ENCODE measurements at places on chromosomes 12 and 14.

DNA sequence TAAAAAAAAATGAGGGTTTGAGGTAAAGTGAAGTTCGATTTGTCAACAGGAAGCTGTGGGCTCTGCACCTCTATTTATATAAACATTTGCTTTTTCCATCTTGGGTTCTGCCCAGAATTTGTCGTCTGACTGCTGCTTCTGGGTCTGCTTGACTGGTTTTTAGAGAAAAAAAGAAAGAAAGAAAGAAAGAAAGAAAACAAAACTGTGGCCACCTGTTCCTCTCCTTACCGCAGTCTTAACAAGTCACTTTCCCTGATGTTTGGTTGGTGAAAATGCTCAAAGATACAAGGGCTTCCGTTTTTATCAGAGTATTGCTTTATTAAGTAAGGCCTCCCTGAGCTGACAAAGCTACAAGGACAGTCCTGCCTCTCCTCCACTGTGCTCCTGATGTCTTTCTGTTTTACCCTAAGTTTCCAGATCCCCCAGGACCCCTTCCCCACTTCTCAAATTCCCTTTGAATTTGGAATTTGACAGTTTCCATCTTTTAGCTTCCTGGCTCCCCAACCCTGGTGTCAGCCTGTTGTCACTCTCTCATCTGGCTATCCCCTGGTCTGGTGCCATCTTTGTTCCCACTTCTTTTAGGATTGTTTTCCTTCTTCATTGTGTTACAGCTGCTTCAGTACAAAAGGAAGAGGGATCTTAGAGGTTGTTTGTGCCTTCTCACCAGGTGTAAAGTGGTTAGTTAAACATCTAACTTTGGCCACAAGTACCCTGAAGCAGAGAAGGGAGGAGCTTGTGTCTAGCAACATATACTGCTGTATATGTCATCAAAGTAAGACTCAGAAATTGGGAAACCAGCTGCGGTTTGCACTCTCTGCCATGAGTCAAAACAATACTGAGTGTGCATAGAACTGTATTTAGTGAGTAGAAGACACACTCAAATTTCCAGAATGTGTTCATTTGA, 18.0 kb downstream of the MFAP5 start:
- DNase-seq = no peak

DNA sequence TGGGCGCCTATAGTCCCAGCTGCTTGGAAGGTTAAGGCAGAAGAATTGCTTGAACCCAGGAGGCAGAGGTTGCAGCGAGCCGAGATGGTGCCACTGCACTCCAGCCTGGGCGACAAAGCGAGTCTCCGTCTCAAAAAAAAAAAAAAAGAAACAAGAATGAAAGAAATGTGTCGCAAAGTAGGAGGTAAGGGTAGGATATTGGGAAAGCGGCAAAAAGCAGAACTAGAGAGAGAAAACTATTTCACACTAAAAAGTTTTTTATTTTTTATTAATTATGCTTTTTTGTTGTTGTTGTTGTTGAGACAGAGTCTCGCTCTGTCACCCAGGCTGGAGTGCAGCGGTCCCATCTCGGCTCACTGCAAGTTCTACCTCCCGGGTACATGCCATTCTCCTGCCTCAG, 17.7 kb downstream of the SBNO1 start:
- DNase-seq = no peak

DNA sequence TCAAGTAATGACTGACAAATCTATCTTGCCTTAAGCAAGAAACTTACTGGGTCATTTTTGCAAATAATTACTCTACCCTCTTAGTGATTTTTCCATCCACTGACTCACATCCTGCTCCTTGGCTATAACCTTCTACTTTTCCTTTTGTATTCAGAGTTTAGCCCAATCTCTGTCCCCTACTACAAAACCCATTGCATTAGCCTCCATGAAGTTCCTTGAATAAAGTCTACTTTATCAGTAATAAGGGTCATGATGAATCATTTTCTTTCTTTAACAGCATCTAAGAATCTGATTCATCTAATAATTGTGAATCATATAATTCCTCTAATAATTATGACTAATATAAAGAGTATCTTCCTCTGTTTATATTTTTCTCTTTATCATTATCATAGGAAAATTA, 132.6 kb downstream of the NTS start:
- no peak for DNase-seq

- no peak for DNase-seq
Observed at GRCh38 chr12:52323416-52324152, 2.4 kb upstream of the KRT83 start.

DNA sequence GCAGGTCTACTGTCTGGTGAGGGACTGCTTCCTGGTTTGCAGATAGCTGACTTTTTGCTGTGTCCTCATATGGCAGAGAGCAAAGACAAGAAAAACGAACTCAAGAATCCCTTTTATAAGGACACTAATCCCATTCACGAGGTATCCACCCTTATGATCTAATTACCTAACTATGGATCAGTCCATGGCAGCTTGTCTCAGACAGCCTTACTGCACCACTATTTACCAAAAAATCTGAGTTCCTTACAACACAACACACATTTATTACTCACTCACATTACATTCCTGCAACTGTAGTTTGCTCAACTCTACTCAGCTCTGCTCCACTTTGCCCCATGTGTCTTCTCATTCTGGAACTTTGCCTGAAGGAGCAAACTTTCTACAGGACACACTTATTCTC, 10.1 kb upstream of the SLC6A15 start:
- DNase-seq = no peak

DNA sequence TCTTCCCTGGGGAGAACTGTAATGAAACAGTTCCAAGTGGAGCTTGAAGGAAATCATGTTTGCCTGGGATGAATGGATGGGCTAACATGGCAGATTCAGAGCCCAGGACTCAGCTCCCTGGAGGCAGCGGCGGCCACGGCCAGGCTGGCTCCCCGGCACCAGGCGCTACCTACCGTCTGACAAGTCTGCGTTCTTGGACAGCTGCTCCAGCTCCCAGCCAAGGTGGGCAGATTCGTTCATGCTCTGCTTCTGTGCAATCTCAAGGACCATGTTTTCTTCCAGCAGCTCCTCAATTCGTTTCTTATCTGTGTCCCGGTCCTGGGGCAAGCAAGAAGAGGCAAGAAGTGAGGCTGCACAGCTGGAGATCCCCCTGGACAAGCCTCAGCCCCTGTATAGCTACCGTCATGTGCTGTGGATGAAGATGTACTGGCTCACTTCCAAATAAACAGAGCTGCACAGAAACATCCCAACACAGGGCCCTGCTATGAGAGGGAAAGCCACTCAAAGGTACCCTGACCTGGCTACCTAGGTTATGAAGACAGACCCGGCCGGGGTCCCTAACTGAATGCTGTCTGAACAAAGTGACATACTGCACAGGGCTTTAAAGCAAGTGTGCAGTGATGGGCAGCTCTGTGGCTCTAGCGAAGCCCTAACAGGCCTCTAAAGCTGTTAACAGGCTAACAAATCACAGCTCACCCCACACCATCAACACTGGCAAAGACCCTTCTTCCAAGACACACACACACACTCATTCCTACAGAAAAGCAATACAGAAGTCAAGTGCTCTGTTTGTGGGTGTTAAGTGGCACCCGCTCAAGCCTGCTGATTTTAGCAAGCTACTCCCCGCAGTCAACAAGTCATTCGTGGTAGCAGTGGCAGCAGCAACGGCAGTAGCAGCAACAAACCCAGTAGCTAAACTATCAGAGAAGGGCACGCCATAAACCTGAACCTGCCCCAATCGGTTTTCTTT, 80.4 kb upstream of the GPR68 start:
- DNase-seq = peak; percentile 55

DNA sequence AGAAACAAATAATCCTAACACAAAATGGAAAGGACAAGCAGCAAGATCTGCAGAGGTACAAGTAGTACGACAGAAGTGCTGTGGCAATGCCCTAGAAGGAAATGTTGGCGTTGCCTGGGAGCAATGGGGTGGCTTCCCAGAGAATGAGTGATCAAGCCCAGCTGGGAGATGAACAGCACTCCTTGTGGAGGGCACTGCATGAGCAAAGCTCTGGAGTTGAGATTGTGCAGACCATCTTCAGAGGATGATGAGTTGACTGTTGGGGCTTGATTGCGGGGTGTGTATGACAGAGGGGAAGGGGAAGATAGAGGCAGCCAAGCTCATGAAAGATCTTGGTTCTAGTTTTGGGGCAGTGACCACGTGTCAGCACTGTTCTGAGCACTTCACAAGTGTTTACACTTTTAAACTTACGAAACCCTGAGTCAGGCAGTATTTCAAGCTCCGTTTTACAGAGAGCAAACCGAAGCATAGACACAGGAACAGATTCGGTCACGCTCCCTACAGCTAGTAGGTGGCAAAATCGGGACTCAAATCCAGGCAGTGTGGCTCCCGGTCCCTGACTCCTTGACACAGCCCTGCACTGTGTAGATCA, 127.2 kb upstream of the LHX5 start:
- no peak for DNase-seq

DNA sequence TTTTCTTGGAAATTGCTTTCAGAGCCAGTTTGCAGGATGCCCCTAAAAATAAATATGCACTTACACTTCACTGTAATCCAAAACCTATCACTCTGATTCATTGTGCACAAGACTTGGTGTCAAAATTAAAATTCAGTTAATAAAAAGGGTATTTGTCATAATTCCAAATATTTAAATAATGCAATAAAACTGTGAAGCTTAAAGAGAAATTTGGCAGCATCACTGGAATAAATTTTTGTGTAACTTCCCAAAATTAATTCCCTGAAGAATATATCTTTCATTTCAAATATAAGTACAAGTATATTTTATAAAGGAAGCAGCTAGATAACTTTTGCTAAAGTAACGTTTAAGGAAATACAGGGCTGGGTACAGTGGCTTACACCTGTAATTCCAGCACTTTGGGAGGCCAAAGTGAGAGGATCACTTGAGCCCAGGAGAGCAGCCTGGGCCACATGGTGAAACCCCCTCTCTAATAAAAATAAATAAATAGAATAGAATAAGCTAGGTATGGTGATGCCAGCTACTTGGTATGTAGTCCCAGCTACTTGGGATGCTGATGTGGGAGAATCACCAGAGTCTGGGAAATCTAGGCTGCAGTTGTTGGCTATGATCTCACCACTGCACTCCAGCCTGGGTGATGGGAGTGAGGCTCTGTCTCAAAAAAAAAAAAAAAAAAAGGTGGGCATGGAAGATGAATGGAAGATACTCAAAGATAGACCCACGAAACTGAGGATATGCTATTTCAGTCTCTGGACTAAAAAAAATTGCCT, 233.8 kb downstream of the FBXL14 start:
- DNase-seq = no peak

DNA sequence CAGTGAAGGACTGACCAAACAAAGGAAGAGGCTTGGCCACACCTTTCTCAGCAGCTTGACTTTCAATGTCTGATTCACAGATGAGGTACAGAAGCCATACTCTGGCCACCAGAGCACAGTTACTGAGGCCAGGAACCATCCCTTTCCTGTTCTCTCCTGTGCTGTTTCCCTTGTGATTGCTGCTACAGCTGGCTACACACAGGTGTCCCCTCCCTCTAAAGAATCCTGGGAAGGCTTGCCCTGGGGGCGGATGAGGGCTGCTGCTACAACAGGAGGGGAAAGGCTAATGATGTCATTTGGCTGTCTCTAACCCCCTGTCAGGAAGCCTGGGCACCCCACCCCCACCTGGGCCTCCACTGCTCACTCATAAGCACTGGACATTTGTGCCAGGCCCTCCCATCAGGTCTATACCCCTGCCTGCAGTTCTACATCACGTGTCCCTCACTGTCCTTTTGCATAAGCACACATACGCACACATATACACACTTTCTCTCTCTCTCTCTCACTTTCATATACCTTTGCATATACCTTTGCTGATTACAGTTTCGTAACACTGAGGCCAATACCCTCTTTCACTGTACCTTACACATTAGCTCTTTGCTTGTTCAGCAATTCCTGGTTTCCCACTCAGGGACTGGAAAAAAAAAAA, 41.4 kb downstream of the PRPF40B start:
- DNase-seq = no peak

DNA sequence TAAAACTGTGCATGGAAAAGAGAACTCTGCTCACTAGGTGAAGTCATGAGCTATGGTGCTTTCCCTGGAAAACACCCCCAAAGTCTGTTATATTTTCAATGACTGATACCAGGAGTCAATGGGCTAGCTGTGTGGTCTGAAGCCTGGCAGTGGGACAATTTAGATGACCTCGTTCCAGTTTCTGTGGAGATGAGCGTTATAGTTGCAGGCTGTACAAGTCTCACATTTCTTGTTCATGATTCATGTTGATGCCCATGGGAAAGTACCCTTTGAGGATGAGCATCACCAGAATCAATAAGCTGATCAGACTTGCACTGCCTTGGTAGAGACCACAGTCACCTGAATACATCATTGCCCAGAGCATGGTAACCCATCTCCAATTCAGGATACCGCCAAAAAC, 70.7 kb downstream of the NOVA1 start:
- no peak for DNase-seq

GRCh38 chr12:83065562-83065961, 378.9 kb downstream of the TMTC2 start:
- no peak for DNase-seq

DNA sequence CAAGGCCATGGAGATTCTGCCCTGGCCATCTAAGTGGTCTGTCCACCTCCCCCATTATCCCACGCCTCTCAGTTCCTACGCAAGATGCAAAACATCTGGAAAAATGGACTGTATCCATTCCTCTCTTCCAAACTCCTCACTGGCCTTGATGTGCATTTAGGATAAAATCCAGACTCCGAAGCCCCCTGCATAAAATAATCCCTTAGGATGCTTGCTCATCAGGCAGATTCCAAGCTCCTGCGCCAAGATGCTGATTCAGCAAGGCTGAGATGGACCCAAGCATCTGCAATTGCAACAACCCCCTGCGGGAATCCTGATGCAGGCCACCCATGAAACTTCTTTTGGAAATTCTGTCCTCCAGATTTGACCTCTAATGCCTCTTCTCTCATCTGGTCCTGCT, 81.6 kb downstream of the SPRING1 start:
- DNase-seq = no peak

DNA sequence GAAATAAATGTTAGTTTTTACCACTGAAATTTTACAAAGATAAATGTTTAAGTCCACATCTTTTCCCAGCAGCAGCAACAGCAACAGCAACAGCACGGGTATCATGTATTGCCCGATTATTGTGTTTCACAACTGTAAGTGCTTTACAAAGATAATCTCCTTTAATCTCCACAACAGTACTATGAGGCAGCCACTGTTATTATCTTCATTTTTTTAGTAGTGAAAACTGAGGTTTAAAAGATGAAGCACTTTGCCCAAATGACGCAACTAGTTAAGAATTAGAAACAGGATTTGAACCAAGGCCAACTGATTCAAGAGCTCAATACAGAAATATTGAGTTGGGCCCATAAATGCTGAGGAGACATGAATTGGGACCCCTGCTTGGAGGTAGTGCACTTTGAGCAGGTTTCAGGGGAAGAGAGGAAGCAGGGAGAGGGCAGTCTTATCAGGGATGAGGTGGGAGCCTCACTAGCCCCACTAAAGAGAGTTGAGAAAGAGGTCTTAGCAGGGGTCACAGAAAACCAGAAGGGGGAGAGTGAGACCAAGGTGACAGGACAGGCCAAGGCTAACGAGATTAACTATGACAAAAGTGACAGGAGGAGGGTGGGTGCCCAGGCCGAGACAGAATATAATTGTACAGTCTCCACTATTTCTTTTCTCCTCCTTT, 15.3 kb downstream of the KRT2 start:
- no peak for DNase-seq
